ENCODE measurements at places on chromosomes 13 and 19.

DNA sequence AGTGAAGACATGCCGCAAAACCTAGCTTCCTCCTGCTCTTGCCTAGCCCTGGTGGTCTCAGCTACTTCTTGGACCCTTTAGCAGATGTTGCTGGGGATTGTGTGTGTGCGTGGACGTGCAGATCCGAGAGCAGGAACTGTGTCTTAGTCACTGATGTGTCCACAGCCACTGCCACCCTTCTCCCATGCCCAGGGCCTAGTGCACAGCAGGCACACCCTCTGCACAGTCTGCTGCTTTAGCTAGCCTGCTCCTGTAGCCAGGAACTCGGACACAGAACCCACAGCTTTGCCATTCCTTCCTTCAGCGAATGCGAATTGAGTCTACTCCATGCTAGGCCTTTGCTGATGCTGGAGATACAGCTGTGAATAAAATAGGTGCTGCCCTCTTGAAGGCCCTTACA, 2.3 kb downstream of the CLPTM1 start:
- no peak for DNase-seq

DNA sequence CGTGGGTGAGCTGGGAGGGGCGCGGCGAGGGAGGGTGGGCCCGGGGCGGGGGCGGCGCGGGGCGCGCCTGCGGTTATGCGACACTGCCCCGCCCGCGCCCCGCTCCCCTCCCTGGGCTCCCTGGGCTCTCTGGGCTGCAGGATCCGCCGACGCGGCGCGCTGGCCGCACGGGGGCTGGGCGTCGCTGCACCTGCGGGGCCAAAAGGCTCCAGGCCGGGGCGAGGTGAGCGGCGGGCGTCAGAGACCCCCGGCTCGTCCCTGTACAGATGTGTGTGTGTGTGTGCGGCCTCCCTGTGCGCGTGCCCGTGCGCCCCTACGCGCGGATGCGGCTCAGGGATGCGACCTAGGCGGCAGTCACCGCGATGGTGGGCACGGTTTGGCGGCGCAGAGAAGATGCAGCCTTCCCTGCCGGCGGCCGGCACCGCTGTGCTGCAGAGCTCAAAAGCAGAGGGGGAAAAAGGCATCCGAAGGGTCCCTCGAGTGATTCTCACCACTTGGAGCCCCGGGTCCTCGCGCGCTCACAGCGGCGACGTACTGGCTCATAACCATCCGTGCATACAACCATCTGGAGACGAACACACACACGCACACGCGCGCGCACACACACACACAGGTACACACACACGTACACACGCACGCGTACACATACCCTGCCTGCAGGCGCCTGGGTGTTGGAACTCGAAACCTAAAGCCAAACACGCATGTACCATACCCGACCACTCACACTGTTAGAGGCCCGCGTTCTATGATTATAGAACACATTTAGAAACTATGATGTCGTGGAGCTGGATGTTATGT, 709 bp downstream of the ATP8A2 start:
- DNase-seq: no peak

DNA sequence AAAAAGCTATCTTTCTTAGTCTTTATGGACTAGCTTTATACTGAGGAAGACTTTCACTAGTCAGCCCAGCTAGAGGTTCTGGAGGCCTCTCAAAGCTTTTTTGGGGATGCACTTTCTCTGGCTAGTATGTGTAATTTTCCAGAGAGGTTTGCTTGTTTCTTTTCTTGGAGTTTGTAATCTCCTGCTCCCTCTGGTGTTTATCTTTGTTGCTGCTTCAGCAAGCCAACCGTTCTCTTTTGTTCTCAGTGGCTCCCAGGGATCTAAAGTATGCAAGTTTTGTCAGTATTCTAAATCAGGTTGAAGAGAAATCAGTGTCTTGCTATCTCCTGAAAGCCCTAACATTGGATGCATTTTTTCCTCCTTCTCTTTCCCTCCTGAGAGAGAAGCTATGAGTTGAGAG, 121.1 kb upstream of the MYO16 start:
- DNase-seq: peak; percentile 50

DNA sequence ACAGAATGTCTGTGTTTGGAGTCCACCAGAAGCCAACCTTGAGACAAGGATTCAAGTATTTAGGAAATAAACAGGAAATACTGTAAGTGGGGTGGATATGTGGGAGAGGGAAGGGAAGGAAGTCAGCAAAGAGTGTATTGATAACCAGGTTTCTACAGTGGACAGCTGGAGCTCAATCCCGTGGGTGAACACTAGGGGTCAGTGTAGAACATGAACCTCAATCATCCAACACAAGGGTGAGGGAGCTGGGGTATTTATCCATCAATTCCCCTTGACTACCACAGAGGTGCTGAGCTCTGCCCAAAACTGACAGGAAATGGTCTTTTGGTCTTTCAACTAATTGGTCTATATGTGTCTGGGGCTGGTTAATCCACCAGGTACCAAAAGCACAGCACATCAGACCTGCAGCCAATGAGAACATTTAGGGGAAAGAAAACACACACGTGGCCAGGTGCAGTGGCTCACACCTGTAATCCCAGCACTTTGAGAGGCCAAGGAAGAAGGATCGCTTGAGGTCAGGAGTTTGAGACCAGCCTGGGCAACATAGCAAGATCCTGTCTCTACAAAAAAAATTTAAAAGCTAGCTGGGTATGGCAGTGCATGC, 5.6 kb upstream of the SYDE1 start:
- DNase-seq: no peak

DNA sequence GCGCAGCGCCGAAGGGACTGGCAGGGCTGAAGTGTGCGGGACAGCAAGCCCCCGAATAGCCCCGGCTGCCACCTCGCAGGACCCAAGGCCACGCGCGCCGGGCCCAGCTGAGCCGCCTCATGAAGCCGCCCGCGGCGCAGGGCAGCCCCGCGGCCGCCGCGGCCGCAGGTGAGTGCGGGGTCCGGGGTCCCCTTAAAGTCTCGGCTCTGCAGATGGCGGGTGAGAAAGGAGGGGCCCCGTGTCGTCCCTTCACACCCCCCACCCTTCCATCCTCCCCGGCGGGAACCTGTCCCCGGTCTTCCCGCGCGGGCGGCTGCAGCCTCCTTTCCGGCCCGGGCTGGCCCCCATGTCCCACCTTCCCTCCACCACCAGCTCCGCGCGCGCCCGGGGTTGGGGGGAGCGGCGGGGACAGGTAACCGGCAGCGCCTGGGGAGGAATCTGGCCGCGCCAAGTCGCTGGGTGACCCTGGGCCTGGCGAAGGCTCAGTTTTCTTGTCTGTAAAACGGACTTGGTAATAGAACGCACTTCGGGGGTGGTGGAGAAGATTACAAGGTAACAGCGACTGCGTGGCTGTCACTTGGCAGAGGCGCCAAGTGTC, 338 bp downstream of the RGCC start:
- DNase-seq: no peak

GRCh38 chr13:111318386-111318785, 2.1 kb upstream of the TEX29 start:
- DNase-seq: no peak

DNA sequence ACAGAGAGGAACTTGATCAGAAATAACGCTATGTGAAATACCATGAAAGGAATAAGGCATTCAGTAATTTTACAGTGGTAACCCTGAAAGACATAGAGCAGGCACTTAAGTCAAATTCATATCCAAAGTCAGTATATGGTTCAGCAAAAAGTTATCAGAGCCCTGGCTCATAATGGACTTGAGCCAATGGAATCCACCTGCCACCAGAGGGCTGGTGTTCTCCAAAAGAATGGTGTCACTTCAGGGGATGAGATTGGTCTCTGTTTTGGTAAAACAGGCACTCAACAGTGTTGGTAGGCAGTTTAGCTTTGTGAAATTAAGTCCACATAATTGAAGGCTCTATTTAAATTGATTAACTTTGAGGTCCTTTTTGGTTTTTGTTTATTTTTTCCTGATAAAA, 93.9 kb downstream of the LIG4 start:
- no peak for DNase-seq

GRCh38 chr13:111993691-111994090, 73.3 kb upstream of the SOX1 start:
- DNase-seq: no peak

GRCh38 chr13:44311011-44311780, 62.4 kb upstream of the SERP2 start:
- no peak for DNase-seq

- no peak for DNase-seq
Observed at GRCh38 chr13:76792731-76793347, 93.4 kb downstream of the KCTD12 start.

DNA sequence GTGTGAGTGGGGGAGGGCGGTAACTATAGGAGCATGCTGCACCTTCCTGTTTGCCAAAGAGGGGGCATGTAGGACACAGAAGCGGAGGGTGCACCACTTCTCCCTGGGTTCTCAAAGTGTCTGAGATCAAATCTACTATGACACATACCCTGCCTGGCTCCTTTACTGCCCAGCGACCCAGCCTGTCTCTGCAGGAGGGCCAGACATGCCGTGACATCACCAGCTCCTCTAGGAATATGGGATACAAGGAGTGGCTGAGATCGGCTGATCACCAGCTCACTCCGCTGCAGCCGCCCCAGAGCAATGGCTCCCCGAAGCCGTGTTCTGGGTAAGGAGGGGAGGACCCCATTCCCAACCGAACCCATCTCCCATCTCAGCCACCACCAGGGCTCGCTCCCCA, 16.4 kb upstream of the IGFL1 start:
- DNase-seq: no peak
